NCI-H748 treated with DMSO at 0.1 percent for 48 hours (cell line): ENCODE measurements at places on chromosomes 6 and 20.

DNA sequence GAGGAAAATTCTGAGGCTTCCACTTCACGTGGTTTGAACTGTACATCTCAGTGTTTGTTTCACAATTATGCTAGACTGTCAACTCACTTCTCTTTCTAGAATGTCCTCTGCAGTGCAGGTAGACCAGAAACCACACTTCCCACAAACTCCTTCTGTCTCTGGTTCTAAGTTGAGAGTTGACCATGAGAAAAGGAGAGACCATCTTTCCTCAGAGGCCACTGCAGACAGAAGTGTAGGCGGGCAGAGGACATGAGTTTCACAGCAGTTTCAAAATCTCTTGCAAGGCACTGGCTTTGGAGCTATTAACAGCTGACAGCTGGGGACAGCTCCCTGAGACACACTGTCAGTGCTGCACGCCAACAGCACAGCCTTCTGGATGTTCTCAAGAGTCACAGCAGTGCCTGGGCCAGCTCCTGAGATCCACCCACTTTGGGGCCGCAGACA lies 55.4 kb upstream of the MOXD1 start:
- DNase-seq: no peak

DNA sequence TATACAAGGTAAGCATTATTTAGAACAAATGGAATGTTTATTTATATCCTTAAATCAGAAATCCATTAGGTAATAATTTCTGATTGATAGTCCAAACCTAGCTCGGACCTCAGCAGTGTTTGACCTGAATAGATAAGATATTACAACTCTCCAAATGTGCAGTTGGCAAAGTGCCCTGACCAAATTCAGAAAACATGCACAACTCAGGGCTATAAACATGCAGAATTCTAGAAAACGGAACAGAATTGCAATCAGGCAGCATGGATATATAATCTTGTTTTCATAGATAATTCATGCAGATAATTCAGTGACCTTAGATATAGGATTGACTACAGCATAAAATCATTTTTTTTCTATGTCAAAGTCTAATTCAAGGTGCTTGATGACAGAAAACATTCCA lies 626.6 kb upstream of the CITED2 start:
- no peak for DNase-seq

GRCh38 chr20:43666376-43667328 lies at the start of gene MYBL2:
TSS of gene MYBL2 (plus strand) at chr20:43667114. CDS start at chr20:43667284, 170 bp downstream.
- DNase-seq: peak; percentile 29

GRCh38 chr6:52513464-52513863 lies 63.4 kb downstream of the TRAM2 start:
- no peak for DNase-seq

DNA sequence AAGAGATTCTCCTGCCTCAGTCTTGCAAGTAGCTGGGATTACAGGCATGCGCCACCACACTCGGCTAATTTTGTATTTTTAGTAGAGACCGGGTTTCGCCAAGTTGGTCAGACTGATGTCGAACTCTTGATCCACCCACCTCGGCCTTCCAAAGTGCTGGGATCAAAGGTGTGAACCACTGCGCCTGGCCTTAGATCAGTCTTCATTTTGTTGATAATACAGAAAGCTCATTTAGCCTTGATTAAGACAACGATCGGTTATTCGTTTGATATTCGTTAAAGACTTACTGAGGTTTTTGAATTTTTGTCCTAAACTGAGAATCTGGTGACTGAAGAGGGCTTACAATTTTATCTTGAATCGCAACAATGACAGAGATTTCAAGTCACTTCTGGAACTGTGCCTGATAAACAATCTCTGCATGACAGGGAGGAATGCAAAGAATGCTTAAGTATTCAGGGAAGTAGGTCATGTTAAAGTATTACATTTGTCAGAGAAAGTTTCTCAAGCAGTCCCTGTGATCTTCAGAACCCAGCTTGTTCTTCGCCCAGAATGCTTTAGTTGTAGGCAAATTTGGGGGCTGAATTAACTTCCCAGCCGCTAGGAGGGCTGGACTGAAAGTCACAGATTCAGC lies 14.8 kb downstream of the AKAP12 start:
- no peak for DNase-seq

GRCh38 chr20:53021934-53022333 lies 49.8 kb downstream of the TSHZ2 start:
- DNase-seq: no peak

- no peak for DNase-seq
These were observed 148.0 kb downstream of the TTLL2 start for GRCh38 chr6:167472880-167473279.

DNA sequence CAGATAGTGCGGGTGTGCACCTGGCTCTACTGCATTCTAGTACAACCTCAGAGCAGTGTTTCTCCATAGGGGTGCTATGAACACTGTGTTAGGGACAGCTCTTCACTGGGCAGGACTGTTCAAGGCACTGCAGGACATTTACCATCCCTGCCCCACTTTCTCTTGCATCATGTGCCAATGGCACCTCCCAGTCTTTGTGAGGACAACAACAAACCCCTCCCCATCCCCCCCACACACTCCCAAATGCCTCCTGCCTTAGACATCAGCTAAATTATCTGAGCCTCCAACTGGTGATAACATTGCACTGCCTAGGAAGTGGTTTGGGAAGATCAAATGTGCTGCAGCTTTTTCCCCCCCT lies 98.9 kb downstream of the FYN start:
- DNase-seq: no peak

- DNase-seq: peak; percentile 58
These were observed 778 bp upstream of the LOC128125822 start for GRCh38 chr6:63571361-63572043.

DNA sequence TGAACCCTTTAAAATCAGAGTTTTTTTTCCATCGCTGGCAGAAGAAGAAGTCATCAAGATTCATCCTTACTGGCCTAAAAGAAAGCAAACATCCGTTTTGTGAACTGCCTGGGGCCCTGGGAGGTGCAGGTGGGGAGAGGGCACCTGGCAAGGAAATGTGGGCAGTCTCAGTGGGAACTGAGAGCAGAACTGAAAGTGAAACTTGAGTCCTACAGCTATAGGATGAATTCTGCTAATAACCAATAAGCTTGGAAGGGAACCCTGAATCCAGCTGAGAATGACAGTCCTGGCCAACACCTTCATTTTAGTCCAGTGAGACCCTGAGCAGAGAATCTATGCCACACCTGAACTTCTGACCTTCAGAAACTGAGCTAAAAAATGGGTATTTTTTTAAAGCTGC lies 130.1 kb upstream of the ASCC3 start:
- no peak for DNase-seq

GRCh38 chr6:87929843-87930288 lies 117.8 kb upstream of the SPACA1 start:
- peak; percentile 54 for DNase-seq

DNA sequence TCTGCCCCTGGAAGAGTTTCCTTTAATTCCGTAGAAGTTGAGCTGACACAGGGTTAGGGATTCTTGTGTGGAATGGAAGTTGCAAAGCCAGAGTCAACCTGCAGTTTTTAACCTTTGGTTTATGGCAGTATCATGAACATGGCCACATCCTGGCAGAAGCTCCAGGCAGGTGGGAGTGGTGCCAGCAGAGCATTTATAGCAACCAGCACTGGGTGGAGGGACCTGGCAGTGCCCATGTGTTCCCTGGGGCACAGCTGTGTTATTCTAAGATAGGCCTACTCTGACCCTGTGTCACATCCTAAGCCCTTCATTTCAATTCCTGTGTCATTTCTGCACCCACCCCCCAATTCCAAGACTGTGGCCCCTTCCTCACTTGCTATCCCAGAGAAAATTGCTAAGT lies 26.1 kb upstream of the ZNF831 start:
- DNase-seq: no peak

DNA sequence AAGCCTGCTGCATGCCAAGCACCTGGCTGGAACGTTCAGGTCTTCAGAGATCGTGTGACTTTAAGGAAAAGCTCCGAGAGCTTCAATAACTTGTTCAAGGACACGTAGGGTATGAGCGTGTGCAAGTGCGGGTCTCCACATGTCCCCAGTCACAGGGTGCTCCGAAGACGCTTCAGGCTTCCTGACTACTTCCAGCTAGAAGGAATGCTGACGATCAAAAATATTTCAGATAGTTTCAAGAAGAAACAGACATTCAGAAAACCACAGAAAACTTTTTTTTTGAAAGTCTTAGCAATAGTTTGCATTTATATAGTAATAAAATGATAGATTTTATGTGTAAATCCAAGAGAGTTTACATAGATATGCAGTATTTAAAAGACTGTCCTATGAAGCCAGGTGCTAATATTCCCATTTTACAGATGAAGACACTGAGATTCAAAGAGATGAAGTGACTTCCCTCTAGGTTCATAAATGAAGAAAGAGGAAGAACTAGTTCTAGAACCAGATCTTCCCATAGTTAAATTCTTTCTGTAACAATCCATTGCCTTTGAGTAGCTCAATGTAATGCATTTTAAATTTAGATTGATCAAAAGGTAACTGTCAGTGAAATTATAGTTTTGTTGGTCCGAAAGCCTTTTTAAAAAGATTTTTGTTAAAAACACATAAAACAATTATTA lies 247.6 kb downstream of the MYLK4 start:
- DNase-seq: no peak

GRCh38 chr6:107697682-107698081 lies 126.4 kb downstream of the SCML4 start:
- no peak for DNase-seq

DNA sequence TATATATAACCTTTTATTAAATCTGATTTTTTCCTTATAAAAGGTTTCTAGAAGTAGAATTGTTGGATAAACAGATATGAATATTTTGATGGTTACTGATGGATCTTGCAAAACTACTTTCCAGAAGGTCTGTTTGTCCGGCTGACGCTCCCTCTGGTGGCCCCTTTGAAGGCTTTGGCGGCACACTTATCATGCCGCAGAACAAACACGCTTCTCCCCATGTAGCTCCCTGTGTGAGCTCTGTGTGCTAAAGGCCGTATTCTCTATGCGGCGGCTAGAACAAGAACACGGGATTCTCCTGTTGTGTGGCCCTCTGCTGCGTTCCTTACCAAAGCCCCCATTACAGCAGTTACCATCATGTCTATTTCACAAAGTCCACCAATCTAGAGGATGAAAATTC lies 30.0 kb downstream of the PPP1R3G start:
- DNase-seq: no peak

- DNase-seq: no peak
These were observed 24.1 kb downstream of the STK4 start for GRCh38 chr20:44990425-44990824.

DNA sequence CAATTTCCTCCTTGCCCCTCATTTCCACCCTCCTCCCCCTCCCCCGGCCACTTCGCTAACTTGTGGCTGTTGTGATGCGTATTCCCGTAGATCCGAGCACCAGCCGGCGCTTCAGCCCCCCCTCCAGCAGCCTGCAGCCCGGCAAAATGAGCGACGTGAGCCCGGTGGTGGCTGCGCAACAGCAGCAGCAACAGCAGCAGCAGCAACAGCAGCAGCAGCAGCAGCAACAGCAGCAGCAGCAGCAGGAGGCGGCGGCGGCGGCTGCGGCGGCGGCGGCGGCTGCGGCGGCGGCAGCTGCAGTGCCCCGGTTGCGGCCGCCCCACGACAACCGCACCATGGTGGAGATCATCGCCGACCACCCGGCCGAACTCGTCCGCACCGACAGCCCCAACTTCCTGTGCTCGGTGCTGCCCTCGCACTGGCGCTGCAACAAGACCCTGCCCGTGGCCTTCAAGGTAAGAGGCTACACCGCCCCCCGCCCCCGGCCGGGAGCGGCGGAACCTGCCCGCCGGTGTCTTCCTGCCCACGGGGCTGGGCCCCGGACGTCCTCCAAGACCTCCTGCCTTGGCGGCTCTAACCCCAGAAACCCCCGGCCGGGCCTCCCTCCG lies 44.9 kb upstream of the SUPT3H start:
- DNase-seq: peak; percentile 36
